ENCODE measurements at places on chromosomes 7 and 10.

GRCh38 chr10:8768341-8768740 lies 713.9 kb downstream of the GATA3 start:
- no peak for DNase-seq

DNA sequence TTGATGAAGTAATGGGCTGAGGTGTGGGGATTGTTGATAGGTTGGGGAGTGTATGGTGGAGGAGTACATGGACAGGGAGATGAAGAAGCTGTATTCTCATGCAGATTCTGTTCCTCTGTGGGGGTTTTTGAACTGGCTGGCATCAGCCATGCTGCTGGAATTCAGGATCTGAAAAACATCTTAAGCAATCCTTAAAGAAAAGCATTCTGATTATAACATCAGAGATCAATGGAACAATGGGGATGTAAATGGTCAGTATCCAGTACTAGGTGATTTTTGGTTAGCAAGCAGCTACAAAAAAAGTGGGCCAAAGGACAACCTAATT lies 247.5 kb upstream of the GALNT17 start:
- DNase-seq: no peak

DNA sequence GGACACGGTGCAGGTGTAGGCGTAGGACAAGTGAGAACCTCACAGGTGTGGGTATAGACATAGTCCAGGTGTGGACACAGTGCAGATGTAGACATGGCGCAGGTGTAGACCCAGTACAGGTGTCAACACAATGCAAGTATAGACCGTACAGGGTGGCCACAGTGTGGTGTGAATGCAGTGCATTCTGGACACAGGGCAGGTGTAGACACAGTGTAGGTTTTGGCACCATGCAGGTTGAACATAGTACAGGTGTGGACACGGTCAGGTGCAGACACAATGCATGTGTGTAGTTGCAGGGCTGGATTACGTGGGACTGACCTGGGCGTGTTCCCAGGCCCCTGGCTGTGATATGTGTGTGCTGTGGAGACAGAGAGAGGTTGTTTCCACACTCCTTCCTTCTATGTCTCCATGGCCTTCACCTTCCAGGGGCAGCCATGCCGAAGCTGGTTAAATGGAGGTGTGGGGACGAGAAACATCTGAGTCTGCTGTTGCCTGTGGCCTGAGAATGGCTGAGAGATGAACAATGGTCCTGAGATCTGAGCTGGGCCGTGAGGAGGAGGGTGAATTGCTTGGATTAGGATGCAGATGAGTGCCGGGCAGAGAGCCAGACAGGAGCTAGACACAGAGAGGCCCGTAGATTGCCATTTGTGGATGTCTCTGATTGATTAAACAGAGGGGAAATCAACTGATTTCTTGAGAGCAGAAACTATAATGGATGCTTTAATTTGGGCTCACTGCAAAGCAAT lies 343.9 kb upstream of the SHH start:
- DNase-seq: no peak

DNA sequence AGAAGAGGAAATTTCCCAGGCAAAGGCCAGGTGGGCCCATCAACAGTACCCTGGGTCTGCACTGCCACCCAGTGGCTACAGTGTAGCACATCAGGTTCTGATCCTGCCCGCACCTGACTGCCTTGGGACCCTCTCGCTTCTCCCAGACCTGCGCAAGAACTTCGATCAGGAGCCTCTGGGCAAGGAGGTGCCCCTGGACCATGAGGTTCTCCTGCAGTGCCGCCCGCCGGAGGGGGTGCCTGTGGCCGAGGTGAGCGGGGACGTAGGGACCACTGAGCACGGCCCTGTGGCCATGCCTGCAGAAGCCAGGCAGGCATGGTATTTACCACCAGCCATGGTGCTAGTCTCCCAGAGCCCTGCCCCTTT lies 33.9 kb upstream of the SLC29A3 start:
- no peak for DNase-seq

DNA sequence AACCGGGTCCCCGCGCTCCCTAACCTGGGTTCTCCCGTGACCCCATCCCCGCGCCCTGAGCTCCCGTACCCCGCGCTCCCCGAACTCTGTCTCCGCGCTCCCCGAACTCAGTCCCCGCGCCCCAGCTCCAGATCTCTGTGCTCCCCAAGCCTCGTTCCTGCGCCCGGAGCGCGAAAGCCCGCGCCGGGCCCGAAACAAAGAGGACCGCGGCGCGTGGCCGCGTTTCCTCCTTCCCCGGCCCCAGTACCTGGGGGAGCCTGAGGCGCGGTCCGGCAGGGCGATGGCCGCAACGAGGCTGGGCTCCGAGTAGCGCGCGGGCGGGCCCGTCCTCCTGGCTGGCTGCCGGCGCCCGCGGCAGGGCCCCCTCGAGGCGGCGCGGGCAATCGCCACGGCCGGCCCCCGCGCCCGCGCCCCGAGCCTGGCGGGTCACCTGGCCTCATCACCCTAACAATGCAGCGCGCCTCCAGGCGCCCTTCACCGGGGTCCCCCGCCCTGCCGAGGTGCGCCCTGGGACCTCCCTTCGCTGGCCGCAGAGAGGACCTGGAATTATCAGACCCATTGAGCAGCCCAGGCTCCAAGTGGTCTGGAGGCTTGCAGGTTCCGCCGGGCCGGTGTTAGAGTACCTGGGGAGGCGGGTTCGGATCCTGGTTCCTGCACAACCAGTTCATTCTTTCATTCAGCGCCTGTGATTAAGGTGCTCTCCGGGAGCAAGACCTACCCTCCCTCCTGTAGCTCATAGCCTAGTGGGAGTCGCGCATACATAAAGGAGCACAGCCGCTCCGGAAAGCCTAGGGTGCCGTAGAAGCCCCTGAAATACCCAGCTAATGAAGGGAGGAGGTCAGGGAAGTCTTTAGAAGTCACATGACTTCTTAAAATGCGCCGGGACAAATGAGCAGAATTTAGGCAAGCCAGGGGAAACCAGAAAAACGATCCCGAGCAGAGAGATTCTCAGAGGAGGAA lies at the start of gene TNS3:
TSS of gene TNS3 (minus strand) at position 308 of the 960 bp plus-strand sequence. CDS start 142,475 bp downstream, outside the sequence.
- DNase-seq: no peak

- no peak for DNase-seq
Observed at GRCh38 chr7:101536232-101536631, 92.9 kb downstream of the MYL10 start.

- DNase-seq: no peak
Observed at GRCh38 chr7:66353547-66353946, 148.4 kb downstream of the TPST1 start.

DNA sequence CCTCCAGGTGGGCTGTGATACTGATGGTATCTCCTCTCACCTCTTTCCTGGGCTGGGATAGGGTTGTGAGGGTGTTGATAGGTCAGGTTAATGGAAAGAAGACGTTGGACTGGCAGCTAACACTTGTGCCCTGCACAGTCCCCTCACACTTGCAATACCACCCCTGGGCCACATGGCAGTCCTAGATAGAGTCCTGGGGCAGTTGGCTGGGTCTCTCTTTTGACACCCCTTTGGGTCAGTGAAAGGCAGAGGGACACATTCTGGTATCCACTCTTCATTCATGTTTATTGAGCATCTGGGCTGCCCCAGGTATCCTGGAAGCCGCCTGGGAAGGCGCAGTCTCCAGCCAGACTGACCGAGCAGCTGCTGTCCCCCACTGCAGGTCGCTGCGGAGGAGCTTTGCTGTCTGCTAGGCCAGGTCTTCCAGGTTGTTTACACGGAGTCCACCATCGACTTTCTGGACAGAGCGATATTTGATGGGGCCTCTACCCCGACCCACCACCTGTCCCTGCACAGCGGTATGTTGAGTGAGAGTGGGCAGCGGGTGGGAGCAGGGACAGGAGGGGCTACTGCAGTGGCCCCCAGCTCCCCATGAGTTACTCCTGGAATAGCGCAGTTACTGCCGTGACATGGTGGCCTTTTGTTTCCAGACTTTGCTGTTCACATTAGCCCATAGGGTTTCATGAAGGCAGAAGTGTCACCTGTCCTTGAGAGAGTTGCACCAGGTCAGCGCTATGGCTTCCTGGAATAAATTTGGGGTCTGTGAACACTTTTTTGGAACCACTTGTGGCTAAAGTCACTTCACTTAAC lies 19.1 kb downstream of the NACAD start:
- DNase-seq: no peak

- DNase-seq: no peak
Observed at GRCh38 chr10:34157501-34157900, 657.6 kb downstream of the PARD3 start.

DNA sequence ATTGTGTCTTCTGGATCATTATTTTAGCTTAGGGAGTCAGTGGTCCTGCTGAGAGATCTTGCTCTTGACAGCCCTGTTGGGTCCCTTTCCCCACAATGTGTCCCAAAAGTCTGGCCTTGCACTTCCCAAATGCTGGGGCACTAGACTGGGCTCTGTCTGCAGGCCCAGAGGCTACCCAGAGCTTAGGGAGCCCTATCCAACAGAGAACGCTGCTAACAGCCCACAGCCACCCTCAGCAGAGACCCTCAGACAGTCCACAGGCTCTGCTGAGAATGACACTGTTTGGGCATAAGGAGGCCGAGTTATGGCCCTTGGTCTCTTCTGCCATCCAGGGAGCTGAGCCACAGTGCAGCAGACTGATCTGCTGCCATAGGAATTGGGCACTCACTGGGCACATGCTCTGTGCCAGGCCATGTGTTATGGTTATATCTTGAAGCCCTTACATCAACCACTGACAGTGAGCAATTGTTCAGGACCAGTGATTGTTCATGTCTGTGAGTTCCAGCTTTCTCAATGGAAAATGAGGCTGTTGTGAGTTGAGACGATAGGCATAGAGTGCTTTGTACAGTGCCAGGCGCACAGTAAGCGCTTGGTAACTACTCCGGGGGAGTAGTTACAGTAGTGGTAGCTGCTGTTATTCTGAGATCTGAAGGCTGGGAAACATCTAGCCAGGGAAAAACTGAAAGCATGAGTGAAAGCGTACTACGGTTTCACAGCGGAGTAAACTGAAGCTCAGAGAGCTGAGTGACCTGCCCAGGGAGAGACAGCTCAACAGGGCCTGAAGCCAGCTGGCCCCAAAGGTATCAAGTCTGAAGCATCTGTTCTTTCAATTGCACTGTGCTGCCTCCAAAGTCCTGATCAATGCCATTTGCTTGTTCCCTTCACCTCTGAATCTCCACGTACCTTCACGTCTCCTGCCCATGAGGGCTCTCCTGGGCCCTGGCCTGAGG lies 77.6 kb upstream of the PRLHR start:
- DNase-seq: no peak

DNA sequence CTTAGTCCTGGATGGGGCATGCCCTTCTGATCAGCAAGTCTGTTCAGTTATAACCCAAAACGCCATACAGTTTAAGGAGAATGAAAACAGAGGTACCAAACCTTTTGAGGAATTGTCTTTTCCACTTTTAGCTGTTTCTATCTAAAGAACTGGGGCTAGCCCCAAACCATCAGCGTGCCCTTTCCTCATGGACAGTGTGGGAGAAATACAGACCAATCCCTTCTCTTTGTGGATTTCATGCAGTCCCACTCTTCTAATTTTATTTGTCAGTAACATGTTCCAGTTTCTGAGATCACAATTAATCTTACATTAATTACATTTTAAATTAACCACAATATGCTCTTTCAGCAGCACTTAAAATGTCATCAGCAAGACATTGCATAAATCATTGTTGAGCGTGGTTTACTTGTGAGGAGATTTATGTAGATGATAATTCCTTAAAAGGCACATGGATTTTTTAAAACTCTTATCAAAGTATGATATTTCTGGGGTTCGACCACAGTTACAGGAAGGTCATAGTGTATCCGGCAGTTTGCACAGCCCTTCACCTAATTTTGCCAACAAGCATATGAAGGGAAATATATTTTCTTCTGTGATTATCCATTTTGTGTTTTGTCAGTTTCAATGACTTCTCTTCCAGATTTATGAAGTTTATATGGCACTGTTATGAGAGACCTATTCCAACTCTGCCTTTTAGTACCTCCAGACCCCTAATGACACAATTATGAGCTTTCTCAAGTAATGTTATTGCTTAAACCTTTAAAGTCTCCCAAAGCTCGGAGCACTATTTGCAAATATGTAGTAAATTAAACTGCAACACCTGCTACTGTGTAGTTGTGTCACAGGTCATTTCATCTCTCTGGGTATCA lies 868.4 kb upstream of the C7orf33 start:
- DNase-seq: no peak

DNA sequence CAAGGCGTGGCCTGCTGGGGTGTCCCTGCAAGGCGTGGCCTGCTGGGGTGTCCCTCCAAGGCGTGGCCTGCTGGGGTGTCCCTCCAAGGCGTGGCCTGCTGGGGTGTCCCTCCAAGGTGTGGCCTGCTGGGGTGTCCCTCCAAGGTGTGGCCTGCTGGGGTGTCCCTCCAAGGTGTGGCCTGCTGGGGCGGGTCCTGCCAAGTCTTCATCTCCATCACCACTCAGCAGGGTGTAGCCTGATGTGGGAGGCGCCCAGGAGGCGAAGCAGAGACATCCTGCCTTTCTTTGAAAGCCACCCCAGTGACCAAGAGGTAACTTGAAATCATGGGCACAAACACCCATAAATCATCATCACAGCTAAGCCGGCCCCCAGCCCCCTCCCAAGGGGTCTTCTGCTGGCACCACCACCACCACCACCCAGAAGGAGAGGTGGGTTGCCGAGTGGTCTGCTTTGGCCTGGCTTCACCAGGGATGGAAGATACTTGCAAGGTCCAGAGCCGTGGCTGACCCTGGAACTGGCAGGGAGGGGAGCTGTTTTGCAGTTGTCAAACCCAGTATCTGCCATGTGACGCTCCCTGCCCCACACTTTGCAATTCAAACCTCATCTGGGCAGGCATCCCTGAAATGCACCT lies 190.6 kb downstream of the EBF3 start:
- no peak for DNase-seq

Measured in LNCaP clone FGC (cell line).